ENCODE measurements at places on chromosomes 4 and X. TPM values are rescaled to one million over a fixed set of nuclear protein-coding genes. Genes with fewer than 3 reads are reported as not detected.

The SPOCK3 gene
- not detected for total RNA-seq

The PRDM8 gene
- 0.65 TPM for total RNA-seq

The DCAF4L1 gene
- total RNA-seq: 0.19 TPM

The RADX gene
- under 0.01 TPM for total RNA-seq

The SHROOM3 gene
- 1.6 TPM for total RNA-seq

All from vein endothelial cell (primary cell).